ENCODE measurements at places on chromosomes 11 and 22.

DNA sequence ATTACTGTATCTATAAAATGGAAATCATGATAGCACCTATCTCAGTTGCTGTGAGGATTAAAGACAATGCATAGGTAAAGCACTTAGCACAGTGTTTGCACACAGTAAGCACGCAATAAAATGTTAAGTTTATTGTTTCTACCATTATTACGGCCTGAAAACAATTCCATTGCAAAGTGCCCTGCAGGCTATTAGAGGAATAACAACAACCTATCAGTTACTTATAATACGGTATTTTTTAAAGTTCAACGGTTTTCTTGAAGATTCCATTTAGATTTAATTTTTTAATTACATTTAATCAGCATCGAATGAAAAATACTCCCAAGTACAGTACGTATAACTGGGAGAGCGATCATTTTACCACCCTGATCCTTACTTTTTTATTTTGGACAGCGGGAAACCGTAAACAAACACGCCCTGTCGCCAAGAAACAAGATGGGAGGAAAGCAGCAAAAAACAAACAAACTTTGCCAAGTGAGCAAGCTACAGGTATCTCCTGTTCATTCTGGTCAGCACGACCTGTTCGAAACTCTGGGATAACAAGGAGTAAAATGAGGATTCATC is 893 bp downstream of the SLC36A4 start:
- no peak for DNase-seq

DNA sequence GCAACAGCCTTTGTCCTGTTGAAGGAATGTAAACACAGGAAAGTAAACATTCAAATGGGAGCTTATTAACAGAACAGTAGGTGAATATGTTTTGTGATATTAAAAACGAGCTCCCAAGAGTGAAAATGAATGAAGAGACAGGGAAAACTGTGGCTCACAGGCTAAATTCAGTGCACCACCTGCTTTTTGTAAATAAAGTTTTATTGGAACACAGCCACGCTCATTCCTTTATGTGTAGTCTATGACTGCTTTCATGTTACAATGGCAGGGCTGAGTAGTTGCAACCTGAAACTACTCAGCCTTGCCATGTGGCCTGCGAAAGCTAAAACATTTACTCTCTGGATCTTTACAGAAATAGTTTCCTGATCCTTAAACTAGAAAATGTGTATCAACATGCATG is 136.9 kb downstream of the MYO18B start:
- DNase-seq: no peak

DNA sequence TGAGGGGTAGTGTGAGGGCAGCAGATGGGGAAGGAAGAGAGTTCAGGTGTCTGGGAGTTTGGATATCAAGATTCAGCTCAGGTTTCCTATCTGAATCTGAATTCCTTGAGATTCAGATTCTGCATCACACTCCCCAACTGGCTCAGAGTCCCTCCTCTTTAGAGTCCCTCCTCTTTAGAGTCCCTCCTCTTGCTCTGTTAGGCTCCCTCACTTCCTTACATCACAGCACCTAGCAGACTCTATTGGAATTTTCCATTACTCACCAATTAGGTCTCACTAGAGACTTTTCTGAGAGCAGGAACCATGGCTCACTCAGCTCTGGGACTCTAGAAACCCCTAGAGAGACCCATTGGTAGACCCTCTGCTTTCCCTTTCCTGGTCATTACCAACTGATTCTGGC is 303.4 kb upstream of the SYN3 start:
- DNase-seq: no peak

DNA sequence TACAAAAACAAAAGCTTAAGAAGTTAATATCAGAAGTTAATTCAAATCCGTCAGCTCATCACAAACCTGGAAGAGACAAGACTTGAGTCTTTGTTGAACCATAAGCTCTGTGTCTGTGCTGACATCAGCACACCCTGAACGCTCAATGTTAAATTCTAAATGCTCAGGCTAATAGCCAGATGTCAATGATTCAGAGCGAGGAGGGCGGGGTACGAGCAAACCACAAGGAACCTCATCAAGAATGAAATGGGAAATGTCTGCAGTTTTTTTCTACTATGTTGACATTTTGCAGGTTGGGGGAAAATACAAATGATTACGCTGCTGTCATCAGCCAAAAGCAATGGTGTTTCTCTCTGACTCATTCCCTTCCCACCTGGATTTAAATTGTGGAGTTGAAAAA is 1057.2 kb downstream of the NTM start:
- no peak for DNase-seq

DNA sequence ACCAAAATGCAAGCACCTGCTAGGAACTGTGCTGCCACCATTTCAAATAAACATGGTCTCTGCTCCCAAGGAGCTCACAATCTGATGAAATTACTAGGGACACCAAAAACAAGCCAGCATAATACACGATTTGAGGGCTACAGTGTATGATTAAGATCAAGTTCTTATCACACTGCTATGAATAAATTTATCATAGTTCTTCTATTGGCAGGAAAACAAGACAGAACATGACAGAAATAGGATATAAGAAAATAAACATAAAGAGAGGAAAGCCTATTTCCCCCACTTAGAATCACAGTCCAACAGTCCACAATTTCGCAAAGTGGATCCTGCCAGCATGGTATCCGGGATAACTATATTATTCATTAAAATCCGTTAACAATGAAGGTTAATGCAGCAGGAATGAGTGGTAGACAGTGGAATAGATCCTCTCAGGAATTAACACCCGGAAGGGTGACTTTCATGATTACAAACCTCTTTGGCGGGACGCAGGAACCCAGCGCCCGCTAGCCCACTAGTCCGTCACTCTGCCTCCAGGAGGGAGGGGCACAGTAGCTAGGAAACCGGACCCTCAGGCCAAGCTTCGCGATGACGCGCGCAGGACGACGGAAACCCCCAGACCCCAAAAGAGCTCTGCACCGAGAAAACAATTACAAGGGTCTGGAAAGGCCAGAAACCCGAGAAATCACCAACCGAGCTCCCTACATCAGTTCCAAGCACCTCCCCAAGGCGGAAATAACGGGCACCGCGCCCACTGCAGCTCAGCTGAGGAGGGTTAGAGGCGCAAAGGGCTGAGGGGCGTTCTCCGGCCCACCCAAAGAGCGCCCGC is 607 bp downstream of the CCDC82 start:
- DNase-seq: no peak

- no peak for DNase-seq
Observed at GRCh38 chr11:133988686-133989410, 32.1 kb upstream of the IGSF9B start.

GRCh38 chr11:69640260-69640994 is 529 bp upstream of the CCND1 start:
- no peak for DNase-seq

GRCh38 chr11:86117001-86117711 is 48.3 kb upstream of the PICALM start:
- no peak for DNase-seq

- no peak for DNase-seq
Observed at GRCh38 chr11:62999649-63000048, 14.9 kb upstream of the SLC22A6 start.

DNA sequence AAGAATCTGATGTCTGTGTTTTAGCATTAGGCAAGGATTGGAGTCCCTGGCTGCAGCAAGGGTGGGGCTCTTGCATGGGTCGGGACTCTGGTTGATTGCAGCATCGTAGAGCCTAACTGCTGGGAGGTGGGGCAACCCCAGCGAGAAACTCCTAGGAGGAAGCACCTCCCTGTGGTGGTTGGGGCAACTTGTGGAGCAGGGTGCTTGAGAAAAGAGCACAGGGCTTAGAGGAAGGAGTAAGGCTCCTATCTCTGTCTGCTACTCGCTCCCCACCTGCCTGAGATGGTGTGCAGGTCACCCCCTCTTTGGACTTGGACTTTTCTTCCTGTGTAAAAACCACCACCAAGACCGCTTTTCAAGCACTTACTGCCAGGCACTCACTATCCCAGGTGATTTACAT is 15.6 kb downstream of the SREBF2 start:
- DNase-seq: no peak

GRCh38 chr11:8683115-8683807 is 669 bp downstream of the RPL27A start:
- no peak for DNase-seq

GRCh38 chr11:44980533-44981427 is 30.1 kb upstream of the TP53I11 start:
- DNase-seq: no peak

GRCh38 chr11:119106564-119107537 is at the start of gene C2CD2L:
Gene C2CD2L (plus strand): TSS chr11:119107344. CDS start chr11:119107742, 398 bp downstream.
- DNase-seq: peak; percentile 91

DNA sequence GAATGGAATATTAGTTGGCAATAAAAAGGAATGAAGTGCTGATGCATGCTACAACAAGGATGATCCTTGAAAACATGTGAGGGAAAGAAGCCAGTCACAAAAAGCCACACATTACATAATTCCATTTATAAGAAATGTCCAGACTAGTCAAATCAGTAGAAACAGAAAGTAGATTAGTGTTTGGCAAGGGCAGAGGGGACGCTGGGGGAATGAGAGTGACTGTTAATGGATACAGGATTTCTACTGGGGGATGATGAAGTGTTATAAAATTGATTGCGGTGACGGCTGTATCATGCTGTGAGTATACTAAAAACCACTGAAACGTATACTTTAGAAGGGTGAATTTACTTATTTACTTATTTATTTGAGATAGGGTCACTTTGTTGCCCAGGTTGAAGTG is 57.9 kb downstream of the C11orf58 start:
- no peak for DNase-seq

- no peak for DNase-seq
Observed at GRCh38 chr11:110072930-110073329, 20.3 kb upstream of the ZC3H12C start.

DNA sequence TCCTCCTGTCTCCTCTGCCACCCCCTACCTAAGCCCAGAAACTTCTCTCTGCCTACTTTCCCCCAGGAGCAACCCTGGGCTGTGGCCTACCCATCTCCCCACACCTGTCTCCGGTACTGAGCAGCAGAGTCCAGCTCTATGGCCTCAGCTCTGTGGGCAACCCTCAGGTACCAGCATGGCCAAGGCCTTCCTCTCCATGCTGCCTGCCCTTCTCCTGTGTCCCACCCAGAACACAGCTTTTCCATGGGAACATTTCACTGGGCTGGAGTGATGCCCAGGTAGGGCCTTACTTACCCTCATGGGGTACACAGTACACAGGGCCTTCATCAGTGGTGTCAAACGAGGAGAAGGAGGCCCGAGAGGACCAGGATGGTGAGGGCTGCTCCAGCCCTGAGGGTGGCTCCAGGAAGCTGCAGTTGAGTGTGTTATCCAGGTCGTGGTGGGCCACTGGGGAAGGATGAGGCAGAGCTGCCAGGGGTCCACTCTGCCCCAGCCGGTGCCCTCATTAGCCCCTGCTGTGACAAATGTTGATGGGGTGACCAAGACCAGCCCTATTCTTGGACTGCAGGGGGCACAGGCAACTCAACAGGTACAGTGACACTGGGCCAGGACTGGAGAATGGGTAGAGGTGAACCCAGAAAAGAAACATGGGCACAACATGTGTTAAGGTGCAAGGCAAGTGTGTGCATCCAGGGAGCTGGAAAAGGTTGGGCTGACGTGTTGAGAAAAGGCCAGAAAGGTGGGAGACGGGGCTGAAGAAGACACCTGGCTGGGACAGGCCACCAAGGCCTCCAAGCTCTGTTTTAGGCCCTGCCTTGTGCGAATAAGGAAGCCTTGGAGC is 10.3 kb downstream of the SCARF2 start:
- no peak for DNase-seq

GRCh38 chr11:77144857-77145428 is 16.9 kb downstream of the MYO7A start:
- DNase-seq: no peak

DNA sequence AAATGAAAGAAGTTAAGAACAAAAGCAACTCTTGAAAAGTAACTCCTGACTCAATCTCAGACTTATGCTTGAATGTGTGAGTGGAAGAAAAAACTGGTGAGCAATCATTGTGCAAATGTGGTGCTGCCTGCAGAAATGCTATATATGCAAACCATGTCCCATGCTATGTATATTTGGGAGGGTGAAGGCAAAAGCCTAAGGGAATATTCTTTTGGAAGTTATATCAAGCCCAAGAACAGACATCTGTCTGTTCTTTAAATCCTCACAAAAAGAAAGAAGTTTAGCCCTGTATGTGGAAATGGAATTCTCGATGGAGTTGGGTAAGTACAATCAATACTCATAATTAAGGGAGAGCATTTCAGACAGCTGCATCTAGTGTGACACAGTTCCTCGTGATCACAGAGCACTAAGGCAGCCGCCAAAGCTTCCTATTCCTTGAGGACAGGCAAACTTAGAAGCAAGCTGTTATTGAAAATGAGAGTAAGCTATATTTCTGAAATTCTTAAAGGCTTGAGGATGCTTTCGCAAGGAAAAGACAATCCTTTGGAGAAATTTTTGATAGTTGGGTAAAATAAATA is 406.5 kb upstream of the CHORDC1 start:
- no peak for DNase-seq

DNA sequence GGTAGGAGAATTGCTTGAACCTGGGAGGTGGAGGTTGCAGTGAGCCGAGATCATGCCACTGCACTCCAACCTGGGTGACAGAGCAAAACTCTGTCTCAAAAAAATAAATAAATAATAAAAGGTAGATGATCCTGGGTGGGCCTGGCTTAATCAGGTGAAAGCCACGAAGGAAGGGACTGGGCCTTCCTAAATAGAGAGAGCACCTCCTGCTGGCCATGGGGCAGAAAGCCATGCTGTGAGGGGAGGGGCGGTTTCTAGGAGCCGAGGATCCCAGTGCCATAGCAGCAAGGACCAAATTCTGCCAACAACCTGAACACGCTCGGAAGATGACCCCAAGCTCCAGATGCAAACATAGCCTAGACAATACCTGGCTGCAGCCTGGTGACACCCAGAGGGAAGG is 24.5 kb upstream of the DGKZ start:
- no peak for DNase-seq

DNA sequence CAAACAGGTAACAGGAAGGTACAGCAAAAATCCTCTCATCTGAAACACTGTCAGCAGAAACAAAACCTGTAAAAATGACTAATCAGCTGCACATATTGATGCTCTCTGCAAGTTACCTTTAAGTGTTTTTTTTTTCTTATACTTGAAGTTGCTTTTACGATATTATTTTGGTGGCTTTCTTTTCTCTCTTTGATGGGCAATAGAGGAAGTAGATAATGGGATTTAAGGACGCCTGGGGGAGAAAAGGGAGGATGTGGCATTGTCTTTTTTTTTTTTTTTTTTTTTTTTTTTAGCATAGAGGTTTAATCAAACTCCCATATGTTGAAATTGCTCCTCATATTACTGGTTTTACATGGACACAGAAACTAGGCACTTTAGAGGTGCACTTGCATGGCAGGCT is 11.4 kb upstream of the ADSL start:
- no peak for DNase-seq

DNA sequence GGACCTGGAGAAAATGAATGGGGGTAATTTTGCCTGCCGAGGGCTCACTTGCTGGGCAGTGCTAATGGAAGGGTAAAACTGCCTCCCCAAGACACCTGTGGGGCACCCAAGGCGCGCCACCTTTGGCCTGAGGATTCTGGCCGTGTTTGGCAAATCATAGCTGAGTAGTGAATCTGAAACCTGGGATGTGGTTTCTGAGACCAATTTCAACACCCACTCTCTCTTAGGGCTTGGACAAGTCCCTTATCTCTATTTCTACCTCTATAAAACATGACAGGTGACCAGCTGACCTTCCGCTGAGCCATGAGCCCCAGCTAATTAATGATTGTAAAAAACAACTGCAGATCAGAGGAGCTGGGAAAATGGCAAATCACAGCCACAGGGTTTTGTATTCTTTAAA is 1.5 kb upstream of the PACSIN3 start:
- DNase-seq: no peak

Data from NCI-H187 (cell line).